ENCODE measurements at places on chromosomes 6 and 20.
A peak's percentile ranks its signal among the peaks of the same experiment; 100 is the strongest.

DNA sequence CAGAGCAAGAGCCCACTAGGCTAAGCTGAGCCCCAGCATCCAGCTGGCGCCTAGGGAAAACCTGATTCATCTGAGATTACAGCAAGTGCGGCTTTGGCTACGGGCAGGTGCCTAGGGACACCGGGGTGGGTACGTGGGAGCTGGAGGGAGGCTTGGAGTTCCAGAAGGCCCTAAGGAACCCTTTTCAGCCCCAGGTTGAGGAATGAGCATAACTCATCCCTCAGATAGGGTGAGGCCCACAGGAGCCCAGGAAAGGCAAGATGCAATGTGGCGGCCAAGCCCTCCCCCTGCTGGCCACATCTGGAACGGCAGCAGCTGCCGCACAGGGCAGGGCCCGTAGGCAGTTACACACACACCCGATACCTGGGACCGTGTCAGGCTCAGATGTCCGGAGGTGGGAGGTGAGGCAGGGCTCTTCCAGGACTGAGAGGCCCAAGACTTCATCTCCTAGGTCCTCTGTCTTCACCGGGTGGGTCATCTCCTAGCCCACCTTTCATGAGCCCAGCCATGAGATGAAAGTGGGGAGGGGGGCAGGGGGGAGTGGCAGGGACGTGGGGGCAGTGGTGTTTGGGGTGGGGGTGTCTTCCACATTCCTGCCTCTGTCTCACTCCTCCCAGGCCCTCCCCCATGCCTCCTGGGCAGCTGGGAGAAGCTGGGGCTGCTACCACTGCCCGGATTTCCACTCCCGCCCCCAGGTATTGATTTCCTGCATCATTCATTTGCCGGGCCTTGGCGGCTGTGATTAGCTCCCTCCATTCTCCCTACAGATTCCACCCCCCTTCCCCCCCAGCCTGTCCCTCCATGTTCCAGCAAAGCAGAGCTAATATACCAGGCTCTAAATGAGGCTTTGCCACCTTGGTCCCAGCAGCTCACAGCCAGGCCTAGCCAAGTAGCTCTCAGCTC, 5.5 kb downstream of the MDGA1 start:
- H3K36me3 ChIP-seq, result peaks cover 22% of the 10 kb centered on the region
- H3K27ac ChIP-seq, result no peak overlapping the region
- no peak overlapping the region for H3K4me3 ChIP-seq
- peaks cover 20% of the 10 kb centered on the region for H3K27me3 ChIP-seq

DNA sequence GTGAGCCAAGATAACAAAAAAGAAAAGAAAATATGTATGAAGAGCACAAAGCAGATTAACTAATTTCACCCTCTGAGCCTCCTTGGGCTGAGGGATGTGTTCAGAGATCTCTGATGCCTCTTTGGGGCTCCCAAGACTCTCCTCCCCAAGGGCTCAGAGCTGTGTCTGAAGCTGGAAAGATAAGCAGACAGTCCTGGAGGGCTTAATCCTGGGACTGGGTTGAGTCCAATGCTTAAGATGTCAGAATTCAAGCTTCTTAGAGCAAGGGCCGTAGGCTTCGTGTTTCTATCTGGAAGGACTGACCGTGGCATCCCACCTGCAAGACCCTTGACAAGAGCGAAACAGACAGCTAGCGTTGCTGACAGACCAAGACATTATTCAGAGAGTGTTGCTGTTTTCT, 229.0 kb downstream of the ZMYND8 start:
- no peak for ATAC-seq
- no peak overlapping the region for H3K4me3 ChIP-seq
- H3K27ac ChIP-seq, result no peak overlapping the region
- peaks cover 4% of the 10 kb centered on the region for H3K4me1 ChIP-seq
- peaks cover 58% of the 10 kb centered on the region for H3K27me3 ChIP-seq
- H3K36me3 ChIP-seq, result no peaks in the 10 kb centered on the region

DNA sequence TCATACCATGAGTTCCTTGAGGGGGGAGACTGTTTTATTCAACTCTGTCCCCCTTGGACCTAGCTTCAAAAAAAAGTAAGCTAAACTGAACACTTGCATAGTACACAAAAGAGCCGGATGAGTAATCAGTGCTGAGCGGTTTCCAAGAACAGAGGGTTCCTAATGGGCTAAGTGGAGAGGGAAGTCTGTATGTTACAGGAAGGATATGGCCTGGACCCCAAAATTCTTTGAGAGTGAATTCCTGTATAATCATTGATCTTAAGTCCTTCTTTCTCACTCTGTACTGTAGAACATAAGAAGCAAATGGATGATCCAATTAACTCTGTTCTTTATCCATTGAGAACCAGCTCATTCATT, 324.7 kb upstream of the CNR1 start:
- ATAC-seq, result no peak
- no peak overlapping the region for H3K4me3 ChIP-seq
- no peaks in the 10 kb centered on the region for H3K36me3 ChIP-seq
- no peaks in the 10 kb centered on the region for H3K27me3 ChIP-seq
- H3K4me1 ChIP-seq, result peaks cover 21% of the 10 kb centered on the region

GRCh38 chr6:82298012-82298411, 50.5 kb upstream of the IBTK start:
- no peaks in the 10 kb centered on the region for H3K36me3 ChIP-seq
- H3K27me3 ChIP-seq, result peaks cover 34% of the 10 kb centered on the region
- H3K27ac ChIP-seq, result no peak overlapping the region
- no peak for ATAC-seq
- no peaks in the 10 kb centered on the region for H3K4me1 ChIP-seq
- H3K4me3 ChIP-seq, result no peak overlapping the region

DNA sequence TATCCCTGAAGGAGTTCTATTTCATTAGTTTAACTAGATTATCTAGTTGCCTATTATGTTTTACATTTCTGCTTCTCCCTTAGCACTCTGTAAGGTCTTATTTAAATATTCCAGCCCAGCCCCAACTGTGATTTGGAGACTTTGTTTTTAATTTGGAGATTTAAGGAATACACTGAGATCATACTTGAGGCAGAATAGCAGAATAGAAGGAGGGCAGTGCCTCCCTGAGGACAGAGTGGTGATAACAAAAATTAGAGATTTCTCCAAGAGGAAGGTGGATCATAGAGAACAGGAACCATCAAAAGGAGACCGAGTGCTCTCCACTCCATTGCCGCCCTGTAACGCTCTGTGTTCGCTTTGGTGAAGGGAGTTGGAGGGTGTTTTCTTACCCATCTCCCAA, 14.8 kb upstream of the CD164 start:
- no peak overlapping the region for H3K4me3 ChIP-seq
- H3K4me1 ChIP-seq, result no peaks in the 10 kb centered on the region
- H3K36me3 ChIP-seq, result no peaks in the 10 kb centered on the region
- no peak for ATAC-seq
- no peaks in the 10 kb centered on the region for H3K27me3 ChIP-seq
- no peak overlapping the region for H3K27ac ChIP-seq

- H3K27me3 ChIP-seq, result peaks cover 23% of the 10 kb centered on the region
- H3K27ac ChIP-seq, result no peak overlapping the region
- ATAC-seq, result no peak
- peaks cover 5% of the 10 kb centered on the region for H3K36me3 ChIP-seq
- H3K4me3 ChIP-seq, result no peak overlapping the region
- peaks cover 6% of the 10 kb centered on the region for H3K4me1 ChIP-seq
Measured at GRCh38 chr6:107630348-107630977, 140.5 kb downstream of the SOBP start.

DNA sequence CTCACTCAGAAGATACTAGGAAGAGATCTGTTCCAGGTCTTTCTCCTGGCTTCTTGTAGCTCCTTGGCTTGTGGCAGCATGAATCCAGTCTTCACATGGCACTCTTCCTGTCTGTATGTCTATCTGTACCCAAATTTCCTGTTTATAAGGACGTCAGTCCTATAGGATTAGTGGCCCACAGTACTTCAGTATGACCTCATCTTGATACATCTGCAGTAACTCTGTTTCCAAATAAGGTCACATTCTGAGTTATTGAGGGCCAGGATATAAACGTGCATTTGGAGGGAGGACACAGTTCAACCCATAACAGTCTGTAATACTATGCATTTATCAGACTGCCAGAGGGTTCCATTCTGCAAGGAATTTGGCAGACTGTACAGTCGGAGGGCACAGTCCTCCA, 57.6 kb upstream of the DYNLRB1 start:
- H3K4me1 ChIP-seq, result peaks cover 4% of the 10 kb centered on the region
- no peak overlapping the region for H3K27ac ChIP-seq
- H3K27me3 ChIP-seq, result no peaks in the 10 kb centered on the region
- no peak for ATAC-seq

DNA sequence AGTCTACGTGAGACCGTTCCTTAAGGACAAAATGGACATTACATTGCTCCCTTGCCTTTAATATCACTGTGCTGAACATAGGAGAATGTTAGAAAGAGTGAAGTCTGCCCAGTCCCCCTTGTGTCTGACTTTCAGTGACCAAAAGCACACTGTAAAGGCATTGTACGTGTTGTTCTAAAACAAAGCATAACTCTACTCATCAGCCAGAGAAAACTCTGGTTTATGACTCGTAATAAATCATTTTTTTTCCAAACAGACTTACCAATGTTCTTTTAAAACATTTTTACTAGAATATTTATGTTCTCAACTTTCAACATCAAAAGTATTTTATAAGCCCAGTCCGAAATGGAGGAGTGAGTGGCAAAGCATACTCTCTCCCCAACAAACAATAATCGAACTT, 262.5 kb downstream of the GJA1 start:
- H3K4me3 ChIP-seq, result no peak overlapping the region
- H3K4me1 ChIP-seq, result no peaks in the 10 kb centered on the region
- no peak overlapping the region for H3K27ac ChIP-seq
- H3K36me3 ChIP-seq, result no peaks in the 10 kb centered on the region

- H3K36me3 ChIP-seq, result peaks cover 51% of the 10 kb centered on the region
- H3K27ac ChIP-seq, result peak overlapping the region; percentile 93
Measured at GRCh38 chr6:166929542-166930189, 26.7 kb downstream of the RNASET2 start.

GRCh38 chr6:138240476-138241245, 22.4 kb upstream of the PBOV1 start:
- ATAC-seq, result no peak
- peaks cover 14% of the 10 kb centered on the region for H3K27me3 ChIP-seq
- no peaks in the 10 kb centered on the region for H3K36me3 ChIP-seq
- H3K27ac ChIP-seq, result no peak overlapping the region

GRCh38 chr6:113870917-113871316, 13.8 kb downstream of the MARCKS start:
- no peak overlapping the region for H3K4me3 ChIP-seq
- no peaks in the 10 kb centered on the region for H3K36me3 ChIP-seq
- no peak for ATAC-seq
- H3K27ac ChIP-seq, result no peak overlapping the region
- peaks cover 9% of the 10 kb centered on the region for H3K4me1 ChIP-seq

GRCh38 chr6:29899281-29899680, 43.1 kb upstream of the HLA-A start:
- no peaks in the 10 kb centered on the region for H3K4me1 ChIP-seq
- ATAC-seq, result no peak
- H3K27me3 ChIP-seq, result no peaks in the 10 kb centered on the region

GRCh38 chr6:13471184-13471583, 16.2 kb downstream of the GFOD1 start:
- H3K4me1 ChIP-seq, result peaks cover 59% of the 10 kb centered on the region
- H3K4me3 ChIP-seq, result no peak overlapping the region
- no peak for ATAC-seq
- peaks cover 29% of the 10 kb centered on the region for H3K36me3 ChIP-seq

- H3K36me3 ChIP-seq, result no peaks in the 10 kb centered on the region
- H3K4me3 ChIP-seq, result no peak overlapping the region
- H3K4me1 ChIP-seq, result no peaks in the 10 kb centered on the region
Measured at GRCh38 chr6:52712136-52712535, 41.2 kb downstream of the TMEM14A start.

GRCh38 chr6:45256697-45257695, 71.1 kb upstream of the RUNX2 start:
- no peak overlapping the region for H3K4me3 ChIP-seq
- peaks cover 21% of the 10 kb centered on the region for H3K36me3 ChIP-seq
- no peak for ATAC-seq
- no peaks in the 10 kb centered on the region for H3K27me3 ChIP-seq

DNA sequence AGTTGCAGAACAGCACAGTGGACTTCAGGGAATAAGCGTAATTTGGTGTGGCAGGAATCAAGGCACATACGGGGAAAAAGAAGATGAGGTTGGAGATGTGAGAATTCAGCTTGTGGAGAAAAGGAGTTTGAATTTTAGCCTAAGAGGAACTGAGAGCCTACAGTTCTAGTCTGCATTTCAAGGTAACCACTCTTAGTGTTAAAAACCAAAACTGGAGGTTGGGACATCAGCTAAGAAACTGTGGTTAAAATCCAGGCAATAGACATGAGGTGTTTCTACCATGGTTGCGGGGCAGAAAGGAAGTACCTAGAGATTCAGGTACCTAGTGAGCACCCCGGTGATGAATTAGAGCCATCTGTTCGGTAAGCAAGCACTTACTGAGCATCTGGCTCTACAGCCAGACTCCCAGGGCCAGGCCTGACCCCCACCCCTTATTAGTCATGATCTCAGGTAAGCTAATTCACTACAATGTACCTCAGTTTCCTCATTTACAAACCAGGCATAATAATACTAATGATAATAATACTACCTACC, 44.4 kb downstream of the FAXC start:
- no peaks in the 10 kb centered on the region for H3K36me3 ChIP-seq
- no peak overlapping the region for H3K4me3 ChIP-seq
- no peak overlapping the region for H3K27ac ChIP-seq
- ATAC-seq, result no peak
- H3K4me1 ChIP-seq, result no peaks in the 10 kb centered on the region

GRCh38 chr20:40718982-40719729, 30.1 kb upstream of the MAFB start:
- H3K4me3 ChIP-seq, result no peak overlapping the region
- no peak overlapping the region for H3K27ac ChIP-seq
- H3K36me3 ChIP-seq, result no peaks in the 10 kb centered on the region
- H3K27me3 ChIP-seq, result peaks cover 35% of the 10 kb centered on the region

DNA sequence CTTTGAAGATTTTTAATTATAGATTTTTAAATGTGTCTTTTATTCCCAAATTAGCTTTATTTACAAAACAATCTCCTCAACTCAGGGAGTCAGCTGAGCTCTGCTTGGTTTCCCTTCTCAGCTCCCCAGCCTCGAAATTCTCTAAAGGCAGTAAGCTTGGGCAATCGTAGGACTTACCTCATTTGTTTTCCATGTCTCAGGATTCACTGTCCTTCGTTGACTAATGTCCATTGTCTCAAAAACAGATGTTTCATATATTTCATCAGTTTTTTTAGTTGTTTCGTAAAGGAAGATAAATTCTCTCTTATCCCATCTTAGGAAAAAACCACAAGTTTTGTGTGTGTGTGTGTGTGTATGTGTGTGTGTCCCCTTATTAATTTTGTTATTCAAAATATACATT, 102.2 kb upstream of the ADGRF1 start:
- no peaks in the 10 kb centered on the region for H3K27me3 ChIP-seq
- H3K4me1 ChIP-seq, result no peaks in the 10 kb centered on the region
- H3K27ac ChIP-seq, result no peak overlapping the region
- ATAC-seq, result no peak

- H3K27ac ChIP-seq, result no peak overlapping the region
- no peak overlapping the region for H3K4me3 ChIP-seq
- H3K27me3 ChIP-seq, result no peaks in the 10 kb centered on the region
- no peaks in the 10 kb centered on the region for H3K4me1 ChIP-seq
Measured at GRCh38 chr20:14197097-14197496, 140.3 kb downstream of the FLRT3 start.

- peak overlapping the region; percentile 94 for H3K27ac ChIP-seq
- H3K4me1 ChIP-seq, result peaks cover 59% of the 10 kb centered on the region
- peak overlapping the region; percentile 97 for H3K4me3 ChIP-seq
Measured at GRCh38 chr20:58892932-58893224, 40.4 kb downstream of the GNAS start.
